ENCODE measurements at places on chromosomes 4 and X. TPM values are rescaled to one million over a fixed set of nuclear protein-coding genes. Genes with fewer than 3 reads are reported as not detected.

The WAS gene
- total RNA-seq = 9.9 TPM

The SMIM20 gene
- 26.7 TPM for total RNA-seq

The SHISA3 gene
- total RNA-seq = 38.6 TPM

The PLP1 gene
- total RNA-seq = 29.2 TPM

The G6PD gene
- total RNA-seq = 27.8 TPM

The PCDH11X gene
- total RNA-seq = under 0.01 TPM

The HEPH gene
- 35.7 TPM for total RNA-seq

The MAGEA11 gene
- total RNA-seq = not detected

The NDST4 gene
- not detected for total RNA-seq

The NOX1 gene
- not detected for total RNA-seq

- no peak for DNase-seq
- H3K4me1 ChIP-seq = no peaks in the 10 kb centered on the region
- H3K27me3 ChIP-seq = no peaks in the 10 kb centered on the region
- no peak overlapping the region for H3K27ac ChIP-seq
- no peak overlapping the region for H3K4me3 ChIP-seq
Measured at GRCh38 chr4:88136249-88136648, 22.2 kb downstream of the ABCG2 start.

GRCh38 chr4:94934201-94934600 is 176.4 kb downstream of the BMPR1B start:
- no peaks in the 10 kb centered on the region for H3K27me3 ChIP-seq
- H3K27ac ChIP-seq = peak overlapping the region; percentile 0
- DNase-seq = no peak
- H3K36me3 ChIP-seq = no peaks in the 10 kb centered on the region
- H3K4me1 ChIP-seq = peaks cover 50% of the 10 kb centered on the region

DNA sequence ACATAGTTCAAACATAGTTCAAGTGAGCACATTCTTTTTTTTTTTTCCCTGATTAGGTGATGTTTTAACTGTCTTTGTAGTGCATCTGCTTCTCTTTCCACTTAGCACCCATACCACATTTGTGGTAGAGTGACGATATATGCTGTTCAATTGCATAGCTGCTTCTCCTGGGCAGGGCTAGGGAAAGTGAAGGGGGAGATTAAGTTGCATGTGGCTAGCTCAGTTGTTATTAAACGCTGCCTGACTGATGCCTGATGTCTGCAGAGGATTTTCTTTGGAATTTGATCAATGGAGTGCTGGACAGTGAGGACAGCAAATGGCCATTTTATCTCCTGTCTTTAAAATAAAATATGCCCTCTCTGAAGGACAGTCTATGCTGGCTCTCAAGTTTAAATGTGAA is 63.7 kb downstream of the ANK2 start:
- H3K36me3 ChIP-seq = no peaks in the 10 kb centered on the region
- H3K4me1 ChIP-seq = peaks cover 10% of the 10 kb centered on the region
- DNase-seq = no peak
- no peaks in the 10 kb centered on the region for H3K27me3 ChIP-seq
- no peak overlapping the region for H3K4me3 ChIP-seq

- no peak overlapping the region for H3K4me3 ChIP-seq
- H3K36me3 ChIP-seq = no peaks in the 10 kb centered on the region
- H3K4me1 ChIP-seq = no peaks in the 10 kb centered on the region
- H3K27ac ChIP-seq = no peak overlapping the region
Measured at GRCh38 chr4:76240236-76240635, 11.3 kb upstream of the FAM47E start.

DNA sequence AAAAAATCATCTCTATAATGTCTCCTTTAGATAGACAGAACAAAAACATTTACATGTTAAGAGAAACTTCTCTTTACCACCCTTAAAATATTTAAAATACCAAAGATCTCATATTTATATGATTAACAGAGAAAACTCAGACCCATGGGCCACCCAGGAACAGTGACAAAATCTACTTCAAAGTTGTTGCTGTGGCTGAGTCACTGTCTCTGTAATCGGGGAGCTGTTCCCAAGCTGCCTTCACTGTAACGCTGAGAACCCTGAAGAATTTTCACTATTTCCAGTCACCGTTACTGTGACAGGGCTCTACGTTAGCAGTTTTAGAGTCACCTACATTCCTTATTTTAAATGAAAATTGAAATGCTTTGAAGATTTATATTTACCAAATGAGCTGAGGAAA is 9.0 kb upstream of the DAPP1 start:
- no peak overlapping the region for H3K4me3 ChIP-seq
- DNase-seq = no peak
- no peak overlapping the region for H3K27ac ChIP-seq
- H3K36me3 ChIP-seq = no peaks in the 10 kb centered on the region

DNA sequence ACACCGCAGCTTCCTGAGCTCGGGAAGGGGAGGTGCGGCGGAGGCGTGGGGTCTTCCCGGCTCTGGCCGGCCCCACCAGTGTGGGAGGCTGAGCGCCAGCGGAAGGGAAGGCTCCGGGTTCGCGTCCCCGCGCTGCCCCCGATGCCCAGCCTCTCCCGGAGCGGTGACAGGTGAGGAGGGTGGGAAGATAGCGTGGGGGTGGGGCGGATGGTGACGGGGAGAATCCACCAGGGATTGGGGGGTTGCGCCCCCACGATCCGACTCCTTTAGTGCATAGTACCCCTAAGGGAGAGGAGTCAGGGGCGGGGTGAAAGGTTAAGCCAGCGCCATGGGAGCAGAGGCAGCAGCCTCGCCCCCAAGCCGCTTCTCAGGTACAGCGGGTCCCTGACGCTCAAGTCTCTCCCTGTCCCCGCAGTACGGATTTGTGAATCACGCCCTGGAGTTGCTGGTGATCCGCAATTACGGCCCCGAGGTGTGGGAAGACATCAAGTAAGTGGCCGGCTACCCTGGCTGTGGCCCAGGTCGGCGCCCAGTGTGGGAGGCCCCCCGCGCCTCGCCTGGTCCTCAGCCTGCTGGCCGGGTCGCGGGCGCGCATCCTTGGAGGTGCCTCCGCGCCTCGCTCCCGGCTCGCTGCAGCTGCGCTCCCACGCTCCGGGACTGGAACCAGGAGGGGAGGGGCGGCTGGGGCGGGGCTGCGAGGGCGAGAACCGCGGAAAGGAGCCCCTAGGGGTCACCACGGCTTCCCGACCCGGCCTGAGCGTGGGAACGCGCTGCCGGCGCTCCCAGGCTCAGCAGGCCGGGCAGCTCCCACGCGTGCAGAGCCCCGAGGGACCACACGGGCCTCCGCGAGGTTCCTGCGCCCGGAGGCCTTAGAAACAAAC is 791 bp downstream of the GUCY1B1 start:
- no peaks in the 10 kb centered on the region for H3K27me3 ChIP-seq
- H3K36me3 ChIP-seq = no peaks in the 10 kb centered on the region
- H3K4me1 ChIP-seq = peaks cover 3% of the 10 kb centered on the region

- no peak overlapping the region for H3K27ac ChIP-seq
- no peaks in the 10 kb centered on the region for H3K27me3 ChIP-seq
- no peaks in the 10 kb centered on the region for H3K36me3 ChIP-seq
Measured at GRCh38 chr4:73247100-73247499, 11.5 kb downstream of the ANKRD17 start.

GRCh38 chrX:115894087-115894486 is 276.5 kb upstream of the AGTR2 start:
- no peak for DNase-seq
- H3K4me3 ChIP-seq = no peak overlapping the region
- H3K27me3 ChIP-seq = no peaks in the 10 kb centered on the region
- no peaks in the 10 kb centered on the region for H3K4me1 ChIP-seq

GRCh38 chr4:76950052-76950955 is 752 bp downstream of the SEPTIN11 start:
- DNase-seq = no peak
- peaks cover 5% of the 10 kb centered on the region for H3K4me1 ChIP-seq
- no peaks in the 10 kb centered on the region for H3K27me3 ChIP-seq
- H3K36me3 ChIP-seq = no peaks in the 10 kb centered on the region

DNA sequence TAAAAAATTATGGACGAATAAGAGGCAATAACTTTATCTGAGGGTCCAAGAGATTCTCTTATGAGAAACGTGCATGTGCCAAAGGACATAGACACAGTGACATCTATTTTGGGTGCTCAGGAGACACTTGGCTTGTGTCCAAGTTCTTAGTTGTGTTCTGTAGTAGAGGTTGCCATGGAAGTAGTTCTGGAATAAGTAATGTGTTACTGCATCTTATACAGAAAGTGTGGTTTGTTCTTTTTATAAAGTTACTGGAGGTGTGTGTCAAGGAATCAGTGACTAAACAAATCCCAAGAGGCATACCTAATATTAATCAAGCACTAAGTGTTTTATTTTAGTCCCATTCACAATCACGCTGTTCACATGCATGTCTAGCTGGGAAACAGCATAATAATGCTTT is 305.7 kb downstream of the ARHGAP24 start:
- peaks cover 43% of the 10 kb centered on the region for H3K4me1 ChIP-seq
- no peak overlapping the region for H3K4me3 ChIP-seq
- H3K36me3 ChIP-seq = no peaks in the 10 kb centered on the region
- peak overlapping the region; percentile 82 for H3K27ac ChIP-seq
- no peak for DNase-seq

DNA sequence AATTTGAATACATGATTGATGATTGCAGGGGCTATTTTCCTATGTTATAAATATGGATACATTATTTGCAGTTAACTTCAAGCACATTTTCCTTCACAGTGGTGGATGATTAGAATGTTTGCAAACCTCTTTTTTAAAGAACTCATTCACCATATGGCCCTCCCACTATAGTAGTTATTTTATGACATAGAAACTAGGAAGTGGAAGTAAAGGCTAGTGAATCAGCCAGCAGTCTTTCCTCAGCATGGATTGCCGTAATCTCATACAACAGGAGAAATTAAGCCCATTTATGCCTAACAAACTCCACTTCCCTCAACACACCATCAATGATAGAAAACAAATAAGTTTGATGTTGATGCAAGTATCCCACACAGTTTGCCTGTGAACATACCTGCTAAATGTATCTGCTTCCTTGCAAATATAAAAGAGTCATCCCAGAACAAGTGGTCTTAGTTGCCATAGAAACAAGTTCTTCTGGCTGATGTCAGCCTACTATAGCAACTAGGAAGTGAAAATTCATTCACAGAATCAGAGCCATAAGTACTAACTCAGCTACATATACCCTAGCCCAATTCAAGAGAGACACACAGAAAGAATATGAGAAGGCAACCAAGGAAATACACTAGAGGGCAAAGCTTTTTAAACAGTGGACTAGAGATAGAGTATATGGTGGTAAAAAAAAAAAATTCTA is 100.9 kb upstream of the RADX start:
- H3K27me3 ChIP-seq = no peaks in the 10 kb centered on the region
- DNase-seq = no peak
- H3K36me3 ChIP-seq = no peaks in the 10 kb centered on the region
- no peak overlapping the region for H3K4me3 ChIP-seq

- no peaks in the 10 kb centered on the region for H3K27me3 ChIP-seq
- DNase-seq = no peak
- no peak overlapping the region for H3K27ac ChIP-seq
- H3K4me1 ChIP-seq = no peaks in the 10 kb centered on the region
- no peaks in the 10 kb centered on the region for H3K36me3 ChIP-seq
Measured at GRCh38 chrX:87900320-87900908, 382.8 kb downstream of the KLHL4 start.

GRCh38 chrX:68568136-68568535 is 69.3 kb downstream of the YIPF6 start:
- no peak overlapping the region for H3K4me3 ChIP-seq
- no peak overlapping the region for H3K27ac ChIP-seq
- H3K27me3 ChIP-seq = no peaks in the 10 kb centered on the region
- no peaks in the 10 kb centered on the region for H3K36me3 ChIP-seq
- no peak for DNase-seq

DNA sequence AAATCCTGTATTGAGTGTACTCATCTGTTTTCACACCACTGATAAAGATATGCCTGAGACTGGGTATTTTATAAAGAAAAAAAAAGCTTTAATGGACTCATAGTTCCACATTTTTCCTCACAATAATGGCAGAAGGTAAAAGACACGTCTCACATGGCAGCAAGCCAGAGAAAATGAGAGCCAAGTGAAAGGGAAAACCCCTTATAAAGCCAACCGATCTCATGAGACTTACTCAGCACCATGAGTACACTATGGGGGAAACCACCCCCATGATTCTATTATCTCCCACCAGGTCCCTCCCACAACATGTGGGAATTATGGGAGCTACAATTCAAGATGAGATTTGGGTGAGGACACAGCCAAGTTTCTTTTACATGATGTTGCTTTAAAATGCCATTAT is 171.9 kb downstream of the GALNTL6 start:
- no peaks in the 10 kb centered on the region for H3K27me3 ChIP-seq
- H3K4me1 ChIP-seq = no peaks in the 10 kb centered on the region
- no peak overlapping the region for H3K27ac ChIP-seq

DNA sequence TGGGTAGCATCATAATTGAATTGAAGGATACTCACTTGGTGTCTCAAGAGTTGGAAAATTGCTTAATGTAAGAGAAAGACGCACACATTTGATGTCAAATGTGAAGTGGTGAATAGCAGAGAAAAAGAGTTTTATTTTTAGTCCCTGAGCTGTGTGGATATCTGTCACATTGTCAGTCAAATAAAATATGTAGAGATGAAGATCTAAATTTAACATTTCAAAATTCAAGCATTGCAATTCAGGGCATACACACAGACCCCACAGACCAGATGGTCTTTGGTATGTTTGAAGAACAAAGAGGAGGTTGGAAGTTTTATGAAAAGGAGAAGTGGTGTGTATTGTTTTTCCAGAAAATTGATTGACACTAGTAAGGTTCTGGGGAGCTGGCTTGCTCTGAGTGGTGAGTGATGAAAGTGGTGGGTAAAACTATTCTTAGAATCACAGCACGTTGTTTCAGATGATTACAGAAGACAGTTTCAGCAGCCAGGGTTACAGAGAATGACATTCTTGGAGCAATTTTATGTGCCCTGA is 44.9 kb upstream of the BBS12 start:
- no peaks in the 10 kb centered on the region for H3K27me3 ChIP-seq
- H3K36me3 ChIP-seq = no peaks in the 10 kb centered on the region
- DNase-seq = peak; percentile 55

- H3K36me3 ChIP-seq = no peaks in the 10 kb centered on the region
- no peak for DNase-seq
Measured at GRCh38 chr4:41890085-41890484, 45.1 kb upstream of the TMEM33 start.

DNA sequence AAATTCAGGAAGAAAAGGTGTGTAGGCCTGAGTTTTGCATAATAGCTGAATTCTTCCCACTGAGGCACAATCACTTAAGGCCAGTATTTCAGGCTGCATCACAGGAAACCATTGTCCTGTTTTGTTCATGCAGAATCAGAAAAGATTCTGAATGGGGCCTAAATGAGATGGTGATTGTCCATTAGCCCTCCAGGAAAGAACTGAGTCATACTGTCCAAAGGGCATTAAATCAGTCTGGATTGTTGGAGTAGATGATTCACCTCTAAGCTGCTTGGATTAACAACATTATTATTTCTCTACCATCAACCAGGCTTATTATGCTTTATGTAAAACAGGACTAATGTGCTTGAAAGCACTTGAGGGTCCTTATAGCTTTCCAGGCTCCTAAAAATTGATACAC is 36.2 kb downstream of the CT47B1 start:
- no peaks in the 10 kb centered on the region for H3K27me3 ChIP-seq
- no peak overlapping the region for H3K4me3 ChIP-seq
- H3K27ac ChIP-seq = no peak overlapping the region
